Endothelial cell of umbilical vein (primary cell): ENCODE measurements at places on chromosomes 12 and 14. TPM values are rescaled to one million over a fixed set of nuclear protein-coding genes. Genes with fewer than 3 reads are reported as not detected.

DNA sequence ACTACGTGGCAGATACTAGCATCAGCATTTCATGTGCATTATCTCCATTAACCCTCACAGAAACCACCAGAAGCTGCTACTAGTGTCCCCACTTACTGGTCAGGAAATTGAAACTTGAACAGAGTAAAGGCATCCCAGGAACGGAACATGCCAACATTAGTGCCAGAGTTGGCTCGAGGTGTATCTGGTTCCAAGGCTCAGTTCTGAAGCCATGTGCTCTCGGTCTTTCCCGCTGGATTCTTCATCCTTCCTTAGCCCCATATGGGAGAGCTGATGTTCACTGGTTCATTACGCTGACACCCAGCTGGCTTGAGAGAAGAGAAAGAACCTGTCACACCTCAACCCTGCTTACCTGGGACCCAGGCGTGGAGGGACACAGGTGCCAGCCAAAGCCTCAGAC is 91.5 kb downstream of the TBX5 start:
- no peak for DNase-seq

GRCh38 chr12:95248604-95249360 is 31.2 kb downstream of the VEZT start:
- peak; percentile 18 for DNase-seq

GRCh38 chr12:78864403-78864869 is at the start of gene SYT1:
SYT1 (plus strand) TSS chr12:78864774.
- peak; percentile 77 for DNase-seq

- DNase-seq: no peak
These were observed 21.1 kb upstream of the SCARB1 start for GRCh38 chr12:124884587-124885438.

- no peak for DNase-seq
These were observed 1.9 kb downstream of the TMEM119 start for GRCh38 chr12:108595711-108596647.

GRCh38 chr14:76498463-76498935 is 122.6 kb downstream of the ESRRB start:
- no peak for DNase-seq

DNA sequence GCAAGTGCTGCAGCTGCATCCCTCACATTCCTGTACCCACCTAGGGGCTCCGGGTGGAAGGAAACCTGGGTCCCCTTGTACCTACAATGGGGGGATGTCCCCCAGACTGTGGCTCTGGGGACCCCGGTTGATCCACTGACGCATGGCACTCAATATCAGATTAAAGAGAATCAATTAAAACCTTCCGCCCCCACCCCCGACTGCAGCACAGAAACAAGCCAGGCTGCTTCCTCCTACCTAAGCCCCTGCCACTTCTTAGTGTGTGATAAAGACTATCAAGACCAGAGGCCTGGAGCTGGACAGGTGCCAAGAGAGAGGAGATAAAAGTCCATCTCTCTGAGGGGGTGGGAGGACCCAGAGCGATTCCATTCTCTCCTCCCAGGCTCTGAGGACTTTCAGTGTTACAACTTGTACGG is 28.2 kb upstream of the RPLP0 start:
- DNase-seq: no peak

- DNase-seq: no peak
These were observed 166.2 kb downstream of the CHST11 start for GRCh38 chr12:104622928-104623327.

The RGS6 gene
- not detected in 2 replicates for polyA plus RNA-seq

The SYCP3 gene
- polyA plus RNA-seq: not detected in 2 replicates

The CISTR gene
- polyA plus RNA-seq: not detected in 2 replicates

The POU6F1 gene
- 5.4 and 6.4 TPM in 2 replicates for polyA plus RNA-seq

The PTGES3 gene
- polyA plus RNA-seq: 33.4 and 48.5 TPM in 2 replicates

The ACSM4 gene
- polyA plus RNA-seq: not detected in 2 replicates
